Myocyte (in vitro differentiated cells): ENCODE measurements at places on chromosomes 7 and 10. TPM values are rescaled to one million over a fixed set of nuclear protein-coding genes. Genes with fewer than 3 reads are reported as not detected.

- peak; percentile 51 for DNase-seq
Observed at GRCh38 chr7:150988230-150989226, 2.3 kb upstream of the NOS3 start.

ASZ1 gene
- not detected in 2 replicates for total RNA-seq

PAX4 gene
- not detected in 2 replicates for total RNA-seq

GRCh38 chr10:86644152-86644793 is 10.1 kb upstream of the OPN4 start:
- DNase-seq = peak; percentile 49

- DNase-seq = no peak
Observed at GRCh38 chr10:21280971-21281572, 244.4 kb downstream of the SKIDA1 start.

- peak; percentile 82 for DNase-seq
Observed at GRCh38 chr10:133117688-133118071, 30.0 kb downstream of the ADGRA1 start.

- DNase-seq = no peak
Observed at GRCh38 chr10:22588462-22588861, 125.9 kb downstream of the PIP4K2A start.

DNA sequence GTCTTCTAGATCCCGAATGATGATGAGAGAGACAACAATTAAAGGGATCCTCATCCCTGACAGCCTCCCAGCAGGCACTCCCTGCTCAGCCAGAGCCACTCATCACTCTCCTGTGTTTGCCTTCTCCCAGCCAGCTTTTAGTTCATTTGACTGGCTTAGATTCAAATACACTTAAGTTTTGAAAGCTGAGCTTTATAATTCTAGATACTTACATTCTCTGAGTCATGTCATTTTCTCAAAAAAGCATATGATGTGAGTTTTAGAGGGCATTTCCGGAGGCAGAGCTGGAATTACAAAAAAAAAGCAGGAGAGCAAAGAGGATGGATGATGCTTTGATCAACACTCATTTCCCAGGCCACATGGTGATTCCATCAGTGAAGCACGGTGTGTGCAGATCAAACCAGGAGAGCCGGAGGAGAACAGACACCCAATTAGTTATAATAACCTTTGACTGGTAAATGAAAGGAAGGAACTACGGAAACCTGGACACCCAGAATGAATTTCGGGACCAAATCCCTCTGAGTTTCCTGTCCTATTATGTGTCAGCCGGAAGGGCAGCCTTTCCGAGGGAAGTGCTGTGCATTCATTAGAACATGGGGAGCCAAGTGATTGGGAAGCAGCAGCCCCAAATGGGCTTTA is 81.5 kb upstream of the HPS1 start:
- no peak for DNase-seq
